ENCODE measurements at places on chromosomes 6 and 20.
A peak's percentile ranks its signal among the peaks of the same experiment; 100 is the strongest.

DNA sequence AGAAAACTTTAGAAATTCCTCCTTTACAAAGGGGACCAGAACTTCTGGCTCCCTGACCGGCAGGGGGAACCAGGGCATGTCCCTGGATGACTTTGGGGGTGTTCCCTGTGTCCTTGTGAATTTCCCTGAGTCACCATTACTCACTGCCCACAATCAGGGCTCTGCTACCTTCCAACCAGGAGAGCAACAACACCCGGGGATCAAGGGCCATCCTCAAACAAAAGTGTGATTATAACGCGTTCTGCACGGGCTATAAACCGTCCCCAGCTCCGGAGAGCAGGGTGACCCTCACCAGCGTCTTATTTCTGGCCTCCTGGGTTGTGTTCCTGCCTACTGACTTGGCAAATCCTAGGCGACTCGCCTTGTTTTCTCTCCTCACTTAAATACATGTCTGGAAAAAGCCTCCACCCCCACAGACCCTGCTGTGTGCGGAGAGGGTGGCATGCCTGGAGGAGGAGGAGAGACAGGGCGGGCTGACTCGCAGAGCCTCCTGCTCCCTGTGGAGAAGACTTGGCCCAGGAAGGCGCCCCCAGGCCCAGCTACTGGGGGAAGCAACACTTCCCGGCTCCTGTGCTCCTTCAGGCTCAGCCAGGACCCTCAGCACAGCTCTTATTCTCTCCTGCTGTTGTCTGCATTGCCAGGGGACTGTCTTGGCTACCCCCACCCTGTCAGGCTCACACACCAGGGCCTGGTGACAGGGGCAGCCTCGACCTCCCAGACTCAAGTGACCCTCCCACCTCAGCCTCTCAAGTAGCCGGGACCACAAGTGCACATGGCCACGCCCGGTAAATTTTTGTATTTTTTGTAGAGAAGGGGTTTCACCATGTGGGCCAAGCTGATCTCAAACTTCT lies 54.1 kb downstream of the FGD2 start:
- no peak for DNase-seq

- DNase-seq: no peak
These were observed 191.4 kb upstream of the ADGRB3 start for GRCh38 chr6:68443704-68444103.

DNA sequence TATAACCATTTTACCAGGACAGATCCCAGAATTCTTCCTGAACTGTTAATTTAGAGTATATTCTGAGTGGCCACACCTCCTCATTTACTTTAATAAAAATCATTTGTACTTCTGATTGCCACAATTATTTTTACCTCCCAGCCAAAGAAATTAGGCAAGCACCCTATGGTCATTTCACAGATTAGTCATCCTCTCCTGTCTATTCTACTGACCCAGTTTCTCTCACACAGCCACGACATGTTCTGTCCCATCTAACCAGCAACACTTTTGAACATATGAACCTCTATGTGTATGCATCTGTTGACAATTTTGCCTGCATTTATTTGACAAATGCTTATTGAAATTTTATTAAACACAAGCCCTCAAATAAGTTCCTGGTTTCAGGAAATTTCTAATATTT lies 202.6 kb upstream of the STXBP5 start:
- no peak for DNase-seq

DNA sequence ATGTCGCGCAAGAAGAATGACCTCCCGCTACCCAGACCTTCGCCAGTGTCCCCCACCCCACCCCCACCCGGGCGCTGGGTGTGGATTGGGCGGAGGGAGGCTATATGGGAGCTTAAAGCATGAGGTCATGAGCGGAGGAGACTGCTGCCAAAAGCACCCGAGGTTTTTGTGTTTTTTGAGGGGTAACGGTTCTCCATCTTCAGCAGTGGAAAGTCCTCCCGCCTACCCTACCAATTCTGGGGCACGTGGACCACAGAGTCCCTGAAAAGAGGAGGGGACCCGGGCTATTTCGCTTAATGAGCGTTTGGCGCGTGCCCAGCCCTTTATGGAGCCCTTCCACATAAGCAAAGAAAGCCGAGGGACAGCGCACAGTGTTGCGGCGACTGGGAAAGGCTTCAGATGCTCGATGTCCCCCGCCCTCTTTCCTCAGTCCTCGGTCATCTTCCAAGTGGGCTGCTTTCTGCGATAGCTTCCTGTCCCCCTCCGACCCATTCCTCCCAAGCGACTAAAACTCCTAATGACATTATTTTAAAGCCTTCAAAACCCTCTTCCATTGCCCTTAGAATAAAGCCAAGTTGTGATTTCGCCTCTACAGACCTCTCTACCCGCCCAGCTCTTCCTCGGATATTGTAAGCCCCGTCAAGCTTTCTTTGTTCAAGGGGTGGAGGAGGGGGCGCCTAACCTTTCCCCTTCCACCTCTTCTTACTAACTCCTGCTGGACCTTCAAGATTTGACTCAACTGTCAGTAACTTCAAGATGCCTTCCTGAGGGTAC lies 2.1 kb upstream of the TRERF1 start:
- no peak for DNase-seq

DNA sequence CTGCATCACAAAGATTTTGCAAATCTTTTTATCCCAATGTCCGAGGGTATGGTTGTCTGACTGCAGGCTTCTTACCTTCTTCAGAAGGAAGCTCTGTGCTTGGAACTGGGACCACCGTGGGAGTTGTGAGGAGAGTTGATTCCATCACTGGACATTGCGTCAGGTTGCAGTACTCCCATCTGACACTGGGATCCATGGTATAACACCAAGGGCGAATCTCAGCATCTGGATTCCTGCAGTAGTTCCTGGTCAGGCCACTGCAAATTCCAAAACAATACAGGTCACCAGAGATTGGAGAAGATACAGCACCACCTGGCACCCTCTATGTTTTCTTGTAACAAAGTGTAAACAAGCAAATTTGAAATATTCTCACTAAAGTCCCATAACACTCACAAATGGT lies 77.7 kb downstream of the LPA start:
- no peak for DNase-seq

DNA sequence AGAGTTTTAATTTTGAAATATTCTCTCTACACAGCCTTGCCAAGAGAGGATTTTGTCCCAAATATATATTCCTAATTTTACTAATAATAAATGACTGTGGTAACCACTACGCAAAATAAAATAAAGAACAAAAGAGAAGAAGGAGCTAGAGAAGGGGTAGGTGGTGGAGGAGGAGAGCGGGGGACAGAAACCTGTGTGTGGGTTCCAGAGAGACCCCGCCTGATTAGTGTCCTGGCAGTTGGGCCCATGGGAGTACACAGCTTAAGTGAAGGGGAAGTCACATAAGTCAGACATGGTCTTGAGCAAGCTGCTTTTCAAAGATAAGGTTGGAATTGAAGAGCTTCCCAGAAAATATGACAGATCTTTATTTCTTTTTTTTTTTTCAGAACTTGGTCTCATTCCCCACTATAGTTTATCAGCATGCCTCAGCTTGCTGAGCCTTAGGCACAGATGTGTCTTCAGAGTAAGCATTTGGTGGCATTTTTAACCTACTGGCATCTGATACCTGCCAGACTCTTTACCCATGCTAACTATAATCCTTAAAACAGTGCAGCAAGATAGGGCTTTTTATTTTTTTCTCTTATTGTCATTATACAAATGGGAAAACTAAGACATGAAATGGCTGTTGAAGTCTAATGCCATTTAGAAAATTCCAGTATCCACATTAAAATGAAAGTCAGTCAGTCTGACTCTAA lies 9.6 kb upstream of the RHAG start:
- peak; percentile 61 for DNase-seq

DNA sequence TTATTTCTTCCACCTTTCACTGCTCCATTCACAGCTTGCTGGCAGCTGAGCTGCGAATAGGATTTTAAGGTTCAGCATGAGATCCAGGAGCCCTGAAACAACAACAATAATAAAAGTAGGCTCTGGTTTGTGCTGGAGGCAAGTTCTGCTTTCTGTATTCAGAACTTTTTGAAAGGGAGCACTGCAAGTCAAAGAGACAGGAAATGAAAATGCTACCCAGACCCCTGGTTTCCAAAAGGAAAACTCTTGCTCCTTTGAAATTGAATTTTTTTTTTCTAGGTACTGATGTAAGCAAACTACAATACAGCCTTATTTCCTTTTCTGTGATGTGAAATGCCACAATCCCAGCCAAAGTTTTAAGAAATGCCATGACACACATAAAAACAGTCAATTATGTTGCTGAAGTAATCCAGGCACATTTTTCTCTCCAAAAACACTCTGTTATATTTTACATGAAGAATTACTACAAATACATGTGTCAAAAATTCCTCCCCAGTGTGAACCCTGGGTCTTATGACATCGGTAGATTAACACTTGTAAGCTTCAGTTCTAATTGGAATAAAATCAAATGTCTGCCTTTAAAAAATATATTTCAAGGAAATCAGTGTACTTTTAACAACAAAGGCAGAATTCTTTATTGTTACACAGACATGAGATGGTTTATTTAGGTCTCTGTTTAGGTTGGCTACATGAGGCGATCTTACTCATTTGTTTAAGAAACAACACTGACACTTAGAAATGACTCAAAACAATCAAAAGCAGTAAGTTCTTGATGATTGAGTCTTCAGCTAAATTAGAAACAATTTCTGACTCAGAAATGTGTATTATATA lies 656.7 kb downstream of the EPHA7 start:
- no peak for DNase-seq

DNA sequence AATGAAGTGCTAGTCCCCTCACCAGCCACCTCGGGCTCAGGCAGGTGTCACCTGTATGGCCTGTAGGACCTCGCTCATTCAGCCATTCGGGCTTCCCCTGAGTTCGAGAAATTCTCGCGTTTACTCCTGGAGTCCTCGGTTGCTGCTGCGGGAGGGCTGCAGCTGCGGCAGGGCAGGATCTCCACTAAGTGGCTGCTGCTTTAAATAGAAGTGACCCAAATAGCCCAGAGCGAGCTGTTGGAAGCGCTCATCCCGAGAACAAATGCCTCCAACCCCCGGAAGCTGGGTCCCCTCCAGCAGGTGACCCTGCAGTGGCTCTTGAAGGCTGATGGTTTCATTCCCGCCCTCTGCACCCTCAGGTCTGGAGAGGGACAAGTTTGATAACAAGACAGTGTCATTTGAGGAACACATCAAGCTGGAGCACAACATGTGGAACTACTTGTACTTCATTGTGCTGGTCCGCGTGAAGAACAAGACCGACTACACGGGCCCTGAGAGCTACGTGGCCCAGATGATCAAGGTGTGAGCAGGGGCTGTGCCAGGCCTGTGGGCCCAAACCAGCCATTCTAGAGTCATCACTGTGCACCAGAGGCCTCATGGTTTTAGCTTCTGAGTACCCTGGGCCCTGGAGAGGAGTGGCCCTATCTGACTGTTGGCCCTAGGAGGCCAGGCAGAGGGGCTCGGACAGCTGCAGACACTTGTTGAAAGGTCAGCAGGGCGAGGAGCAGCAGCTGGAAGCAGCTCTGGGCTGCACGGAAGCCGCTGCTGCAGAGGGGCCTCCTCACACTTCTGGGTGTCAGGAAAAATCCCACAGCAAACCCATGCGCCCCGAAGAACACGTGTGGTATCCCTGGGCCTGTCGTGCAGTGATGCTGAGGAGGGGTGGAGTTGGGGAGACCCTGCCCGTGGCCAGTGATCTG lies 18.1 kb downstream of the UQCC2 start:
- DNase-seq: no peak

GRCh38 chr6:149925974-149926777 lies 3.3 kb upstream of the RAET1G start:
- peak; percentile 58 for DNase-seq

DNA sequence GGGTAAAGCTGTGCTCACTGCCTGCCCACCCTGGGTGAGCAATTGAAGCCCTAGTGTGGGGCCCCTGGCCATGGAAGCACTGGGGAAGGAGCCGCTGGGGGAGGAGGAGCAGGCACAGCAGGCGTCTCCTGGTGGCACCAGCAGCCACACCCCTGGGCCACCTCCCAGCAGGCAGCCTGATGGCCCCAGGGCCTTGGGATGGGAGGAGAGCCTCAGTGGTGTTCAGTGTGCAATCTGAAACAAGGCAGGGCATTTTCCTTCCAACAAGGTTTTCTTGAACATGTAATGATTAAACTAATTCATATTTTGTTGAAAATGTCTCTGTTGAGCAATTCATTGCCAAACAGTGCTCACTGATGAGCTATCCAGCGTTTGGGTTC lies 151.0 kb downstream of the ZDHHC14 start:
- no peak for DNase-seq

DNA sequence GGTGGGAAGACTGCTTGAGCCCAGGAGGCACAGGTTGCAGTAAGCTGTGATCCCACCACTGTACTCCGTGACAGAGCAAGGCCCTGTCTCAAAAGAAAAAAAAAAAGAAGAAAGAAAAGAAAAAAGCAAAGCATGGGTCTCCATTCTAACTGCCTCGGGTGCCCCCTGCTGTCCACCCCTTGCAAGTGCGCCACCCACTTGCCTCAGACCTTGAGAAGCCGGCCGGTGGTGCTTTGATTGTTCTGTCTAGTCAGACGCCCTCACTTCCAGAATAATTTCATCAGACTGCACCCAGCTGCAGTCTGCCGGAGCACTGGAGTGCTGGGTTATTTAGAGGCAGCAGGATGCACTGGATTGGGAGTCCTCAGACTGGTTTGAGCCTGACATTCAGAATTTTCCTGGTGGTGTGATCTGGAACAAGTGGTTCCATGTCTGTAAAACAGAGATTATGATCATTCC lies 17.6 kb upstream of the TM9SF4 start:
- peak; percentile 60 for DNase-seq

GRCh38 chr6:335572-335971 lies 43.3 kb downstream of the DUSP22 start:
- no peak for DNase-seq

DNA sequence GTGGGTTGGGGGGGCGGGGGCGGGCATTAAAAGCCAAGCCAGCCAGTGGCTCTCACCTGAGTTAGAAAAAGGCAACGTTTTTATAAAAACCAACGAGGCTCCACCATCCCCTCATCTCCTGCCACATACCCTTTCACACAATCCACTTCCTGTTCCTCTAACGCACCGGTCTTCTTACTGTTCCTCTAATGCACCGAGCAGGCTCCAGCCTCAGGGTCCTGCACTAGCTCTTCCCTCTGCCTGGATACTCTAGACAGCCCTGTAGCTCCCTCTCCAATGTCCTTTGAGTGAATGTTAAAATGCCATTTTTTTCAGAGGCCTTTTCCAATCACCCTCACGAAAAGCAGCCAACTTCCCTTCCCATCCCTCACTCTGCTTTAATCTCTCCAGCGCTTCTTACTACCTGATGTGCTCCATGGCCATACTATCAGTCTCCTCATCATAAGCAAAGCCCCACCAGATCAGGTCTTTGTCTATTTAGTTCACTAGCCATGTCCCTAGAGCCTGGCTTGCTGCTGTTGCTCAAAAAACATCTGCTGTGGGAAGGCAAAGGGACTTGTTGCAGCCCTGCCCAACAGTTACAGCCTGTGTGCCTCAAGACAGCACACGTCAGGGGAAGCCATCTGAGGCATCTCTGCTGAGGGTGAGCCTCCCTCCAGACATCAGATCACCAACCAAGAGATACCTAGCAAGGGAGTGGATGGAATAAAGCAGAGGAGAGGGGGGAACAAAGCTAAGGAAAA lies 3.9 kb downstream of the FKBP1A start:
- no peak for DNase-seq

DNA sequence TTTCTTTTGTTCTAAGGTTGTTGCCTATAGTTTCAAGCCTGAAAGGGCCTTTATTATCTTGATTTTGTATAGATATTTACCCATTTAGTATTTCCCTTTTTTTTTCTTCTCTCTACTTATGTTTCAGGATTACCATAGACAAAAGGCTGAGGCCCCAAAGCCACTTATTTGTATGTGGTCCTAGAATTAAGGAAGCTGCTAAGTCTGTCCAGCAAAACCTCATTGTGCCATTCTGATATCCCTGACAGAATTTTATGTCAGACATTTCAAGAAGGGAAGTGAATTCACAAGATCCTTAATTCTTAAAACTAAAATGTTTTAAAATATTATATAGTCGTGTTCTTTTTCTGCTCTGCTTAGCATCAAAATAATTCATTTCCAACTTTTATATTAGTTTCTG lies 6.9 kb downstream of the HAO1 start:
- no peak for DNase-seq
